ENCODE measurements at places on chromosomes 11 and 22. TPM values are rescaled to one million over a fixed set of nuclear protein-coding genes. Genes with fewer than 3 reads are reported as not detected.

- DNase-seq = no peak
Observed at GRCh38 chr11:134858783-134859480, 446.9 kb upstream of the B3GAT1 start.

DNA sequence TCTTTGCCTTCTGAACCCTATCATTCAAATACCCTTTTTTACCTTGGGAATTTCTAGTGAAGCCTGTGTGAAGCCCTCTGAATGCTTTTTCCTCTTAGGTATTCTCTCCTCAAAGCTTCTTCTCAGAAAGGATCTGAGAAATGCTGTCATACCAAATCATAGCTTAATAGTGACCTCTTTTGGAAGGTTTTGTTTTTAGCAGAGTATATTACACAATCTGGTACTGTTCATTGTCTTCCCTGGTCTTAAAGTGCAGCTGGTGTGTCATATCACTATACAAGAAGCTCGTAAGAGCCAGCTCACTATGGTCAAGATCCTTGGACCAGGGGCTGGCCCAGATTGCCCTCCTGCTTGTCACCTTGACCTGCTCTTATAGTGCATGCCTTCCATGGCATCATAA, 204.4 kb upstream of the ANO5 start:
- DNase-seq = no peak

- peak; percentile 37 for DNase-seq
Observed at GRCh38 chr11:77199137-77199745, 71.2 kb downstream of the MYO7A start.

DNA sequence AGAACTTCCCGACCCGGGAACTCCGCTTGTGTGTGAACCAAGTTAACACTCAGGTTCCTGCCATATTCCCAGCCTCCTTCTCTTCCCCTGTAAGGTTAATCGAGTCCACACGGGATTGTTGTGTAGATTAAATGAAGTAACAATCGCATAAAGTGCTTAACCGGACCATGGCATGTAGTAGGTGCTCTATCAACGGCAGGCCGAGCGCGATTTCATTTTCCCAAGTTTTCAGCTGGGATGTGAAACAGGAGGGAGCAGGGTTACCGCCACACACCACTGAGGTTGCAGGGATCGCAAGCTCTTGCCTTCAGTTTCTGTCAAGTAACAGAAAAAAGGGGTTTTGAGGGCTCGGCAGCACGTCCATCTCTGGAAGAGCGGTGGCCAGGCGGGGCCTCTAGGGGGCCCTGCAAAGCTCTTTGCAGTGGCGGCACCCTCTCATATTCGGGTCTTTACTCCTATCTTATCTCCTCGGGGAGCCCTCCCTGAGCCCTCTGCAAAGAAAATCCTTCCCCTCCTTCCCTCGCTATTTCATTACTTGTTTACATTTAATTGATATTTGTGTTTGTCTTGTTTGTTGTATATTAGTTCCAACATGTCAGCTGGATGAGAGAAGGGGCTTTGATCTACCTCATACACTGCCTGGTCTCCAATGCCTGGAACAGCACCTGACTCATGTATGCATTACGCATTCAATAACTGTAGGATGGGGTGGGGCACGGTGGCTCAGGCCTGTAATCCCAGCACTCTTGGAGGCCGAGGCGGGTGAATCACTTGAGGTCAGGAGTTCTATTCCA, 816 bp upstream of the PLEKHA7 start:
- no peak for DNase-seq

DNA sequence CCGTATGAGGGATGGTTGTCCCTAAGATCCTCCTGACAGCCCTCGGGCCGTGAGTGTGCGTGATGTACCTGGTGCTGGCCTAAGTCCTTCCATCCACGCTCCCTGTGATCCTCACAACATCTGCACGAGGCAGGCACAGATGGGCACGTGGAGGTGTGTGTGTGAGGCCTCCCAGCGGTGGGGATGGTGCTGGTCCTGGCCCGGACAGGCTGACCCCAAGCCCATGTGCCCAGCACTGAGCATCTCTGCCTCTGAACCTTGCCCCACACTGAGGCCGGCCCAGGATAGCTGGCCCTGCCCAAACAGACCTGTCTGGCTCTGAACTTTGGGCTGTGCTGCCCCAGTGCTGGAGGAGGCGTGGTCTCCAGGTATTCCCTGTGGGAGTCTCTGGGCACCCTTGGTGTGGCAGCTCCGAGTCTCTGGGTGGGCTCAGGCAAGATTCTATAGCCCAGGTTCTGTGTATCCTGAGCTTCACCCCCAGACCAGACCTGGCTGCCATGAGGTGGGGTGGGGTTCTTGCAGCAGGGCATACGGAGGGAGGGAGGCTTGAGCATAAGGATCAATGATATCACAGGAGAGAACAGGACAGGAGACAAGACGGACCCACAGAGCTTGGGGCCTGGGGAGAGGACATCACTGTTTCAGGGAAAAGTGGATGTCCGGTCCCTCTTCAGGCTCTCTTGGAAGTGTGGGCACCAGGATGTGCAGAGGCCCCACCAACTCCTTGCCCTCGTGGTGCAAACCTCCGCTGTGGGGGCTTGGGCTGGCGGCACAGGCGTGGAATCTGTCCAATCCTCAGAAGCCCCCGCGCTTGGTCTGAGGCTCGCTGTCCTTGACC, 881.8 kb downstream of the BRD1 start:
- DNase-seq = peak; percentile 52

DNA sequence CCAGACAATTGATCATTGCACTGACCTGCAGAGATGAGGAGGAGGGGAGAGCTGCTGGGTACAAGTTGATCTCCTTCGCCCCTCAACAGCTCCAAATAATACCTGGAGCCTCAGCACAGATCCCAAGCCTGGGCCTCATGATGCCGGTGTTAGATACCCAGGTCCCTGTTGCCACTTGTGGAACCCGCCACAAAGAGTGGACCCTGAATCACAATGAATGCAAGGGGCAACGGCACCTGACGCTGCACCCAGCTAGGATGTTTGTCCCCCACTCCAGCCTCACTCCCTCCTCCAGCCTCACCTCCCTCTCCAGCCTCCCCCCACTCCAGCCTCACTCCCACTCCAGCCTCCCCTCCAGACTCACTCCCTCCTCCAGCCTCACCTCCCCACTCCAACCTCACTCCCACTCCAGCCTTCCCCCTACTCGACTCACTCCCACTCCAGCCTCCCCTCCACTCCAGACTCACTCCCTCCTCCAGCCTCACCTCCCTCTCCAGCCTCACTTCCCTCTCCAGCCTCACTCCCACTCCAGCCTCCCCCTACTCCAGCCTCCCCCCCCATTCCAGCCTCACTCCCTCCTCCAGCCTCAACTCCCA, 879.0 kb downstream of the BRD1 start:
- peak; percentile 17 for DNase-seq

- no peak for DNase-seq
Observed at GRCh38 chr22:27810609-27811151, 9.1 kb upstream of the MN1 start.

DNA sequence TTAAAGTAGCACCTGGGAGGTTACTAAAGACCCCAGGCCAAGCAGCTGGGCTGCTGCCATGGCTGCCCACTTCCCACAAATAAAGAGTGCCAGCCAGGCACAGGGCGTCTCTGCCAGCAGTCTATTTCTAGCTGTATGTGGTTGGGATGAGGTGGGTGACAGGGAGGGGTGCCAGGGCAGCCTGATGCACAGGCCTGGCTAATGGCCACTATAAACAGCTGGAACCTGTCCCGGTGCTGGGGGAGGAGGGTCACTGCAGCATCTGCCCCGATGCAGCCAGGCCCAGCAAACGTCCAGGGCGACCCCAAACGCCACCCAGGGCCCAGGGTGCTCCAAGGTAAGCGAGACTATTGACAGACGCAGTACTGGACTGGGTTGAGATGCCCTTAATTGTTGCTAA, 37.4 kb downstream of the SCUBE1 start:
- no peak for DNase-seq

DNA sequence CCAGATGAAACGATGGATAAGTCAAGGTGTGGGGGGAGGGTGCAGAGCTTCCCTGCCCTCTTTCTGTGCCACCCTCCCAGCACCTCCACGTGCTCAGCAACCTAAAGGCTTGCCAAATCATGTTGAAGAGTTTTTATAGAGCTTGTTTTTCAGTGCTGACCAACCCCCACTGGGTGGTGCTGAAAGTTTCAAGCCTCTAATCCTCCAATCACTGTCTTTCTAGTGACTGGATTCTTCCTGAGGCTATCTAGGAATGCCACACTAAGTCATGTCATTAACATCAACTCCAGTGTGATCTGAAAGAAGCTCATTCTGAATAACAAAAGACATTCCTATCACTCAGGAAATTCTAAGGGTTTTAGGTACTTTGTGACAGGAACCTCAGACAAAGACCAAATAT, 382.6 kb downstream of the DYNC2H1 start:
- no peak for DNase-seq

DNA sequence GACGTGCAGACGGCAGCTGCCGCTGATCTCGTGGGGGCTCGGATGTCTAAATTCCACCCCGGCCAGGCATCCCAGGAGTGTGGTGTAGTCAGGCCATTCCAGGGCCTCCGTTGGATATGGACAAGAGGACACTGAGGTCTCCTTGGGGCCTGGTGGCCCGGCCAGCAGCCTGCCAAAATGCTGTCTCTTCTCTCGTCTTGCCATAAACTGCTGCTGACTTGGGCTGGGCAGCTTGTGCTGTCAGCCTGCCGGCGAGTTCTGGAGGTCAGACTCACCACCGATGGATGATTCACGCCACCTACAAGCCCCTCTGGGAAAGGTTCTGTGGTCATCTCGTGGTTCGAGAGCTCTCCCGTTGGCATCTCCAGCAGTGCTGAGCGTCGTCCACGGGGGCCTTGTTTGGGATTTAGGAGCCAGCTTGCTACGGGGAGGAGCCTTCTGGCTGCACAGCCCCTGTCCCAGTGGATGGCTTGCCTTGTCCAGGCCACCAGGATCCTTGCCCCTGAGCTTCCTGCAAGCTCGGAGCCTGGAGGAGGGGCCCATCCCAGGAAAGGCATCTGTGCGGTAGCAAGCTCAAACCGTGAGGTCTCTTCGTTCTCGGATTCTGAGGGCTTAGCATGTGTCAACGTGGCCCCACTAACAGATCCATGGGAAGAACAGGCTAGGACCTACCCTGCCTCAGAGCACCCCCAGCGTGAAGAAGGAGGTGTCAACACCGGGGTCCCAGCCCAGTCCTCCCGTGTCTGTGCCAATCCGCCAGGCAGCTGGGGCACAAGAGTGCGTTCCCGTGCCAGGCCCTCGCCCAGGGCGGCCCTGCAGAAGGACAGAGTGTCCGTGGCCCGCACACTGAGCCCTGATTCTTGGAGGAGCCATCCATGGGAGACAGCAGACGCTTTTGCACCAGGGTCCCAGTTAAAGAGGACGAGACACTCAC, 1114.1 kb downstream of the BRD1 start:
- DNase-seq = peak; percentile 56

DNA sequence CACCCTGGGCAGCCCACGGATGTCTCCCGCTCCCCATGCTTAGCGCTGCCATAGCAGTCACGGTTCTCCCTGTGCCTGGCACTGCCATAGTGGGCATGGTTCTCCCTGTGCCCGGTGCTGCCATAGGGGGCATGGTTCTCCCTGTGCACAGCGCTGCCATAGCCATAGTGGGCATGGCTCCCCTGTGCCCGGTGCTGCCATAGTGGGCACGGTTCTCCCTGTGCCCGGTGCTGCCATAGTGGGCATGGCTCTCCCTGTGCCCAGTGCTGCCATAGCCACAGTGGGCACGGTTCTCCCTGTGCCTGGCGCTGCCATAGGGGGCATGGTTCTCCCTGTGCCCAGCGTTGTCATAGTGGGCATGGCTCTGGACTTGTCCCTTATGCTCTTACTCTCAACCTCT, 19.9 kb upstream of the ARAP1 start:
- no peak for DNase-seq

GRCh38 chr22:36713436-36713835, 9.9 kb upstream of the CACNG2 start:
- no peak for DNase-seq

- DNase-seq = no peak
Observed at GRCh38 chr22:33357981-33358399, 299.8 kb upstream of the SYN3 start.

DNA sequence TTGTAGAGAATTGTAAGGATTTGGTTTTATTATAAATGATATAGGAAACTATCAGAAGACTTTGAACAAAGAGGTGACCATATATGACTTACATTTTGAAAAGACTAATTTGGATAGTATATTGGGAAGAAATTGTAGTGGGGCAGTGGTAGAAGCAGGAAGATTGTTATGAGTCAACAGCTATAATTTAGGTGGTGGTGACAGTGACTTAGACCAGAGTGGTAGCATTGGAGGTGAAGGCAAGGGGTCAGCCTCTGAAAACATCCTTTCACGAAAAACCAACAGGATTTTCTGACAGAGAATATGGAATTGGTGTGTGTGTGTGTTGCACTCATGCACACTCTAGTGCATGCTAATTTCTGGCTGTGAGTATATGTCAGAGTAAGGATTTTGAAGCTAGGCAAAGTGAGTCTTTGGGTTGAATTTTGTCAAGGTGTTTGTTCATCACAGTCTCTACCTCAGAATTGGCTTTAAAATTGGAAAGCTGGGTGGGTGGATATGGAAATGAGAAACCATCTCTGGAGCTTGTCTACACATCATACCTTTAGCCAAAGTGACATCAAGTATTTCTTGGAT, 8.2 kb upstream of the HBE1 start:
- DNase-seq = no peak

TRIOBP gene
- 85.0 TPM for total RNA-seq

TEX12 gene
- total RNA-seq = not detected

OR52M1 gene
- total RNA-seq = not detected

TRPM5 gene
- not detected for total RNA-seq

SH3BP1 gene
- total RNA-seq = 28.3 TPM

TRAF6 gene
- total RNA-seq = 13.5 TPM

DNAJB13 gene
- not detected for total RNA-seq

SHANK3 gene
- total RNA-seq = 59.9 TPM

LYVE1 gene
- total RNA-seq = 108 TPM

GAB4 gene
- not detected for total RNA-seq

PLA2G3 gene
- total RNA-seq = 6.9 TPM
